ENCODE measurements at places on chromosomes 16 and 17.
A peak's percentile ranks its signal among the peaks of the same experiment; 100 is the strongest.

DNA sequence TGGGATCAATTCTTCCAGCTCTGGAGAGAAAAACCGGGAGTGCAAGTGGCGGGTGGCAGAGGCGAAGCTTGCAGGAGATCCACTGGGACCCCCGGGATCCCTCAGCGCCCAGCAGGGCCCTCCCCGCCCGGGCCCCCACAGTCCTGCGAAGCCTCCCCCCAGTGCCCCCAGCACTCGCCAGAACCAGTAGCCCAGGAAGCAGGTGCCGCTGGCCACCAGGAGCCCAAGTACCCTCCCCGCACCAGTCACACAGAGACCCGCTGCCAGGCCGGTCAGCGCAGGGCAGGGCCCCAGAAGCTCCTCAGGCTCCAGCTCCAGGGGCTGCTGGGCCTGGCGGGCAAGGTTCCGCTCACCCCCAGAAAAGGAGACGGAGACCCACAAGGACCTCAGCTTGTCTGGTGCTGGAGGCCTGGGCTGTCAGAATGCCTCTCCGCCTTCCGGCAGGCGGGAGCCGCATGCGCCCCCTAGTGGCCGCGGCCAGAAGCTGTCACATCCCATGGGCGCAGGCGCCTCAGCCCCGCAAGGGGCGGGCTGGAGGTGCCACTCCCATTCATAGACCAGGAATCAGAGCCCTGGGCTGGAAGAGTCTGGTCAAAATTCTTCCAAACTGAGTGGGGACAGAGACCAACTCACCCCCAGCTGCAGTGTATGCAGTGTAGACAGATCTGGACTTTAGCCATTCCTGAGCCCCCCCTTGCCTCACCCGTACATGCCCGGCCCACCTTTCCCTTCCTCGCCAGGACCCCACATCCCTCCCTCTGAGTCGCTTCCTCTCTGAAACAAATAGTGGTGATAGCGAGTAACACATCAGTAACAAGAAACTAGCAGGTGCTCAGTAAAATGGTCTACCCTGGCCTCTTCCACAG, 1002.3 kb downstream of the KCNJ18 start:
- DNase-seq = no peak

- no peak for DNase-seq
Observed at GRCh38 chr16:75288596-75289120, 37.2 kb upstream of the BCAR1 start.

GRCh38 chr17:80189611-80190010, 19.8 kb downstream of the CARD14 start:
- no peak for DNase-seq

- DNase-seq = no peak
Observed at GRCh38 chr17:78736526-78737079, 45.5 kb downstream of the CYTH1 start.

GRCh38 chr17:30950669-30951399, 20.0 kb upstream of the RNF135 start:
- DNase-seq = peak; percentile 84

DNA sequence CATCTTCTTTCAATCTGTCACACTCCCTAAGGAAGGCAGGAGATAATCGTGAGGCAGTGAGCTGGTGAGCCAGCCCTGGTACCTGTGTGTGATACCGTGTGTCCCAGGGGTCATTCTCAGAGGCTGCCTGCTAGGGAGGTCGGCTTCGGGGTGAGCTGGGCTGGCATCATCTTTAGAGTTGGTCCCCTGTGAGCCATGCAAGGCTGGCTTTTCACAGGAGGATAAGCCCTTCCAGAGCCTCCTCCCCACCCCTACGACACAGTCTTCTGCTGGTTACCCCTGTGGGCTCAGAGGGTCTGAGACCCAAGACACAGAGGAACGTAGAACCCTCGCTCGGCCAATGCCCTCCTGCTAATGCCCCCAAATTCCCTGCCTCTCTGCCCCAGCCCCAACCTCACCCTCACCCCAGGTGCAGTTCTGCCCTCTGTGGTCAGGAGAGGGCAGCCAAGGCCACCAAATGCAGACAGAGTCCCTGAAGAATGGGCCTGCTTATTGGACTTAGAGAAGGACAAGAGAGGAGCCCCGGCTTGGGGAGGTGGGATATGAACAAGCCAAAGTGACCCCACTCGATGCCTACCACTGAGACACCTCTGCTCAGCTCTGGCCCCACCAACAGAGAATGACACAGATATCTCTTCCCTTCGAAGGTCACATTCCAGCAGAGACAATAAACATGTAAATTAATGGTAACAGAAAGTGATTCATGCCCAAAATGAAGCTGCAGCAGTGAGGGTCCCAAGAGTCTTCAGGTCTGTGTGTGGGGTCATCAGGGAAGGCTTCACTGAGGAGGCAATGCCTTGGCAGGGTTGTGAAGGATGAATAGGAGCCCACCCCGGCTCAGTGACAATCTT, 80.8 kb upstream of the CCL1 start:
- no peak for DNase-seq

DNA sequence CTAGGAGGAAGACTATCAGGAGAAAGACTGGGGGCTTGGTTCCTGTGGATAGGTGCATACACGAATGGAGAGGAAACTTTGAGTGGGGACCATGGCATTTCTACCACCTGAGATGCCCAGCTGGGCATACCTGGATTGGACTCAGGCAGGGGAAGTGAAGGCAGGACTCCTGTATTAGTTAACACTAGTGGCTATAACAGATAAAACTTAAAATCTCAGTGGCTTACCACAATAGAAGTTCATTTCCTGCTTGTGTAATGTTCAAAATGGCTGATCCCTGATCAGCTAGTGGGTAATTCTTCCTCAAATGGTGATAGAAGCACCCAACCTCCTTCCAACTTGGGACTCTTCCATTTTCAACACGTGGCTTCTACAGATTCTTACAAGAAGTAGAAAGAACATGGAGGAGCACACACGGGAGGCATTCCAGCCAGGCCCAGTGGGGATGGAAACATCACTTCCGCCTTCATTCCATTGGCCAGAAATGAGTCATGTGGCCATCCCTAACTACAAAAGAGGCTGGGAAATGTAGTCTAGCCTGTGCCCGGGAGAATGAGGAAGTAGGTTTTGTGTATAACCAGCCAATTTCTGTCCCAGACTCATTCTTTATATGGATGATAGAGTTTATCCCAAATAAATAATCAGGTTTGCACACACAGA, 112.1 kb downstream of the UTP18 start:
- DNase-seq = peak; percentile 5

- no peak for DNase-seq
Observed at GRCh38 chr16:80680046-80680445, 124.4 kb downstream of the CDYL2 start.

DNA sequence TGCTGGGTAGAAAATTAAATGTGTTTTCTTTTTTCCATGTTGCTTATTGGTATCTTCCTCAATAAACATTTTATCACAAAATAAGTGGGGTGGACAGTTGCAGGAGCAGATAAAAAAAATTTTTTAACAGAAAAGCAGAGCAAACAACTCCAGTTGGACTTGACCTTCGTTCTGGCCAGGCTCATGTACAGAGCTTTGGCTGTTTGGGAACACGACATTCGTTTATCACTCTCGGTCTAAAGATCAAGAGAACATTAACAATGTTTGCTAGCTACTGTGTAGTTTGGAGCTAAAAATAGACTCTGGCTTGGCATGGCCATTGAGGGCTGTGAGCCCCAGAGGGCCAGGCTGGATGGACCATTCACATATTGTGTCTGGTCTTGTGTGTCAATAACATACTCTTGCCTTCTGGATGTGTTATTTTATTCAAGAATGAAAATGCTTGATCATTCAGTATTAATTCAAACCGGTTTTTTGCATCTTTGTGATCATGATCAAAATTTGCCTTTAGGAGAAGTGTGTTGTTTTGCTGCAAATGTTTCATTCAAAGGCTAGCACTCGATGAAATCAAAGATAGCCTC, 56.6 kb downstream of the TMEM186 start:
- DNase-seq = no peak

GRCh38 chr17:10744501-10745000, 14.7 kb upstream of the TMEM220 start:
- DNase-seq = no peak

GRCh38 chr16:1654505-1655268, 23.4 kb upstream of the JPT2 start:
- DNase-seq = no peak

DNA sequence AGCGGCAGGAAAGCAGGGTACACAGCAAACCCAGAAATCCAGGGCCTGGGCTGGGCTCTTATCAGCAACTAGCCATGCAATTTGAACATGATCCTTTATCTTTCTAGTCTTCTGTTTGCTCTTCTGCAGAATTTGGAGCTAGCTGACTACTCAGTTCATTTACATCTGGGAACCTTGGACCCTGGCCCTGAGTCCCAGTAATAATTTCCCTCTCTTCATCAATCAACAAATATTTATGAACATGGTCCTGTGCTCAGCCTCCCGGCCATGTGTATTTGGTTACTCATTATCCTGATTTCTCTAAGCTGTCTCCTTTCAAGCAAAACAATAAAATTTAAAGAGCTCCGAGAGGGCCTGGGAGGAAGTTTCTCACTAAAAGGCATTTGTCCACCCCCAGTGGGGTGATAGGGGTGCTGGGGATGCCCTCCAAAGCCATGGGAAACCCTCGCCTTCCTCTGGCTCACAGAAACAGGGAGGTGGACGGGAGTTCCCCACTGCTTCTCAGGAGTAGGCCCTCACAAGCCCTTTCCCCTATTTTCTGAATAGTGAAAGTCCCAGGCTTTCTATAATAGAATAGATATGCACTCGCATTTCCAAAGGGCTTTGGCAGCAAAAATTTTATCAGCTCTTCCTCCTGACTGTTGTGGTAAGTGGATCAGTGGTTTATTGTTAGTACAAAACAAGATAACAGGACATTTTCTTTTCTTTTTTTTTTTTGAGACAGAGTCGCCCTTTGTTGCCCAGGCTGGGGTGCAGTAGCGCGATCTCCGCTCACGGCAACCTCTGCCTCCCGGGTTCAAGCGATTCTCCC, 6.9 kb upstream of the WDR59 start:
- DNase-seq = no peak

- DNase-seq = no peak
Observed at GRCh38 chr16:64826374-64826773, 295.5 kb downstream of the CDH11 start.

- DNase-seq = peak; percentile 92
Observed at GRCh38 chr17:80761110-80761871, 216.7 kb downstream of the RPTOR start.

GRCh38 chr17:69445132-69445531, 30.6 kb downstream of the MAP2K6 start:
- no peak for DNase-seq

DNA sequence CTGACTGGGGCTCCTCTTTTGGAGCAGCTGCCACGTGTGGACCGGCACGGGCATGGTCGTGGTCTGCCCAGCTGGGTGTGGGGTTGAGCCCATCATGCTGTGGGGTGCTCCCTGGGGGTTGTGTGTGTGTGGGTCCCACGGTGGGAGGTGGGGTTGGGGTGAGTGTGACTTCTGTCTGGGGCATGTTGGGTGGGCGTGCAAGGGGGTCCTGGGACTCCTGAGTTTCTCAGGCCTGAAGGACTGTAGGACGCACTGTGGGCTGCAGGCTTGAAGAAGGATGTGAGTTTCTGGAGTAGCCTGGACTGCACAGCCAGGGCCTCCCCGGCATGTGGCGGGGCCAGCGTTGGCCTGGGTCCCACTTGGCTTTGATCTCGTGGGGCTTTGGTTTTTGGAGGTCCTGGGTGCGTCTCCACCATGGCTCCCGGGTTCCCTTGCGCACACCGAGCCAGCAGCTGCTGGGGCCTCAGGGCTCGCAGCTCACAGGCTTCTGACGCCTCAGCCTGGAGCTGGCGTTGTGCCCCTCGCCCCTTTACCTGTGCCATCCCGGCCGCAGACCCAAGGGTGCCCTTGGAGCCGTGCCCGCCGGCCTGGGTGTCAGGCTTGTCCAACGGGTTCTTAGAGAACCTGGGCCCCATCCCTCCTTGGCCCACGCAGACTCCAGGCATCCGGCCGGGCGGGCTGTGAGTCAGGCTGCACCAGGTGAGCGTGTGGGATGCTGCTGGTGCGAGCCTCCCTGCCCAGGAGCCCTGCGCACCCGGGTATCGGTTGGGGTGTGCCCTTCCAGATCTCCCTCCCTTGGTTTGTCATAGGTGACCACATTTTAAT, 34.4 kb upstream of the ZNF750 start:
- no peak for DNase-seq

- DNase-seq = peak; percentile 41
Observed at GRCh38 chr17:49343273-49343672, 18.8 kb downstream of the ZNF652 start.

DNA sequence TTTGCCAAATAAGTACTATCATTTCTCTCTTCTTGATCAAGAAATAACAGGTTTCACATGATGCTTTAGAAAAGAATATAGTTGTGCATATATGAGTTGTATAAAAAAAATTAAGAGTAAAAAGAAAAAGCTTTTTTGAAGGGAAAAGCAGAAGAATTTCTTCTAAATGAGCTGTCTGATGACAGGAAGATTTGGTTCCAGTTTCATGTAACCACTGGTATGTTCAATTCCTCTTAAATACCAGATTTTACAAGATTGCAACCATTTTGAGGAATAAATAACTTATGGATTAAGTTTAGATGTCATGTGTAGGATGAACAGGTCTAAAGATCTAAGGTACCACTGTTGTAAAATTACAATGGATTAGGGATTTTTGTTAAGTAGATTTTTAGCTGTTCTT, 45.0 kb downstream of the VMP1 start:
- DNase-seq = no peak

DNA sequence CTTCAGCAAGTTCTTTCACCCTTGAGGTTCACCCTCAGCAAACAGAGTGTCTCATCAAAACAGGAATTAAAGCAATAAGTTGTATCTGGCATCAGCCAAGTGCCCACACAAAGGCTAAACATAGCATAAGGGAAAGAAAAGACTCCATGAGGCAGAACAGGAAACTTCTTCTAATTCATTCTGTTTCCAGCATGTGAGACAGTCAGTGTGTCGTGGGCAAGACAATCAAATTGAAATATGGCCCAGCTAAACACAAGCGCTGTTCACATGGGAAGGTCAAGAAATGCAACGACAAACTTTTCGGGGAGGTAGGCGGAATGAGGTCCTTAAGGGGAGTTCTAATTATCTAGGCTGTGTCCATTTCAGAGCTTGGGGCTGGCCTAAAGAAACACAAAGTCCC, 393.4 kb downstream of the HAPSTR1 start:
- DNase-seq = no peak

GRCh38 chr16:27253526-27253930, 15.0 kb downstream of the NSMCE1 start:
- peak; percentile 92 for DNase-seq

GRCh38 chr16:11805556-11805955, 8.5 kb upstream of the ZC3H7A start:
- DNase-seq = no peak

GRCh38 chr16:11586378-11586855, 302 bp downstream of the LITAF start:
- no peak for DNase-seq

- DNase-seq = peak; percentile 44
Observed at GRCh38 chr17:511833-512251, 159.2 kb upstream of the RPH3AL start.

DNA sequence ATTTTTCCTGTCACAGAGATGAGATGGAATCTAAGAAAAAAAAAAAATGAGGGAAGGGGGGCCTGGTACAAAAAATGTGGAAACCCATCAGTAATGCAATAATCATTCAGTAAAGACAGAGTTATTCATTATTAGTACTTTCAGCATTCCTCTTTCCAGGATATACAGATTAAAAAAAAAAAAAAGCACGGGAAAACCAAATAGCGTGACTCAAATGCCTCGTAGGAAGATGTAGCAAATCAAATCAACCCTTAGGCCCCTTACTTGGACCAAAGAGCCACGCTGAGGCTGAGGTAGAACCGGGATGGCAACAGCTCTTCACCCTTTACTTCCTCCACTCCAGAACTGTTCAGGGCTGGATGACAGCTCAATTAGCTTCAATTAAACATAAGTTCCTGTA, 52.5 kb downstream of the SMG6 start:
- no peak for DNase-seq

Measured in mesenchymal stem cell (in vitro differentiated cells and primary cell).